ENCODE measurements at places on chromosomes 12 and 14. TPM values are rescaled to one million over a fixed set of nuclear protein-coding genes. Genes with fewer than 3 reads are reported as not detected.

GRCh38 chr14:28344381-28344780 lies 422.2 kb upstream of the FOXG1 start:
- H3K27me3 ChIP-seq = no peaks in the 10 kb centered on the region
- no peak overlapping the region for H3K4me3 ChIP-seq
- no peaks in the 10 kb centered on the region for H3K4me1 ChIP-seq

DNA sequence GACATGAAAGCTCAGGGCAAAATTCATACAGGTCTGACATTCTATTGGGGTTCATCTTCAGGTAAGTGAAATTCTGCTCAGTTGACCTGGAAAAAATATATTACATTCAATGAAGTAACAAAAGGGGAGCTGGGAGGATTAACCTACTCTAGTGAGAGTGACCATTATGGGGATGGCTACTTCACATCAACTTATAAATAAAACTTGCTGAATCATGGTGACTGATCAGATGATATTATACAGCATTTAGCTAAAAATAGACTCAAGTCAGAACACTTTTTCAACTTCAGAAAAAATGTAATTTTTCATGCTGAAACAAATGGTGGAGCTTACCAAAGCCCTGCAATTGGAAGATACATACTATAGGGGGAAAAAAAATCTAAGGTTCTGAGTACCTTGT lies 800.2 kb downstream of the FSCB start:
- no peaks in the 10 kb centered on the region for H3K27me3 ChIP-seq
- no peak overlapping the region for H3K4me3 ChIP-seq
- DNase-seq = no peak
- no peak overlapping the region for H3K27ac ChIP-seq
- H3K4me1 ChIP-seq = no peaks in the 10 kb centered on the region

LALBA gene
- not detected for total RNA-seq

DNA sequence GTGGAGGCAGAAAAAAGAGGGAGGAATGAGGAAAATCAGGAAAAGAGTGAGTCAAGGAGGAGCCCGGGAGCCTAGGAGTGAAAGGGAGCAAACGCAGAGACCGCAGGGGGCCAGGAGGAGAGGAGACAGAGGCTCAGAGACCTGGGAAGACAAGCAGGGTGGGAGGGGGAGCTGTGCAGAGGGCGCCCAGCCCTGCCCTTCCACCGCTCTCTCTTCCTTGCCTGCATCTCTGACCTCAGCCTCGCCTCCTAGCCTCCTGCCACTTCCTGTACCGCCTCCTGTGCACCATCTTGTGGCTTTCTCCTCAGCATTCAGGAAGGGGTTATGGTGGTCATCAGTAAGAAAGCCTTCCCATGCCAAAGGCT lies 1.3 kb downstream of the CLSTN3 start:
- peaks cover 9% of the 10 kb centered on the region for H3K27me3 ChIP-seq
- peak overlapping the region; percentile 68 for H3K4me3 ChIP-seq
- no peak overlapping the region for H3K27ac ChIP-seq
- DNase-seq = no peak

CELA1 gene
- total RNA-seq = not detected

- H3K4me3 ChIP-seq = no peak overlapping the region
- no peaks in the 10 kb centered on the region for H3K27me3 ChIP-seq
- H3K36me3 ChIP-seq = no peaks in the 10 kb centered on the region
- no peaks in the 10 kb centered on the region for H3K4me1 ChIP-seq
- DNase-seq = no peak
- no peak overlapping the region for H3K27ac ChIP-seq
Measured at GRCh38 chr14:82661258-82661657, 1127.6 kb upstream of the SEL1L start.

DNA sequence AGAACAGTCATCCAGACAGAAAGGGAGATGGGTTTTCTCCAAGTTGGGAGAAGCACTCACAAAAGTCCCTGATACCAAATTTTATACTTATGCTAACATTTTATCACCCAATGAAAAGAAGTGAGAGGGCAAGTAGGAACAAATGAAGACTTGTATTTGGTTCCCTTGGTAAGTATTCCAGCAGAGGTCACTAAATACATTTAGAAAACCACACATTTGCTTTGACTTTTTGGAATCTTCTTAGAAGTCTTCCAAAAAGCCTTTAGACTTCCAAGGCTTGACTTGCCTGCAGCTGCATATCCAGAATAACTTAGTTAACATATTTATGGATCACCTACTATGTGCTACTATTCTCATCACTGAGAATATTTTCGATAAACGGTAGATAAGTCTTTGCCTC lies 3.1 kb upstream of the GYS2 start:
- no peak overlapping the region for H3K27ac ChIP-seq
- DNase-seq = no peak
- no peaks in the 10 kb centered on the region for H3K4me1 ChIP-seq
- H3K4me3 ChIP-seq = no peak overlapping the region
- no peaks in the 10 kb centered on the region for H3K36me3 ChIP-seq

DNA sequence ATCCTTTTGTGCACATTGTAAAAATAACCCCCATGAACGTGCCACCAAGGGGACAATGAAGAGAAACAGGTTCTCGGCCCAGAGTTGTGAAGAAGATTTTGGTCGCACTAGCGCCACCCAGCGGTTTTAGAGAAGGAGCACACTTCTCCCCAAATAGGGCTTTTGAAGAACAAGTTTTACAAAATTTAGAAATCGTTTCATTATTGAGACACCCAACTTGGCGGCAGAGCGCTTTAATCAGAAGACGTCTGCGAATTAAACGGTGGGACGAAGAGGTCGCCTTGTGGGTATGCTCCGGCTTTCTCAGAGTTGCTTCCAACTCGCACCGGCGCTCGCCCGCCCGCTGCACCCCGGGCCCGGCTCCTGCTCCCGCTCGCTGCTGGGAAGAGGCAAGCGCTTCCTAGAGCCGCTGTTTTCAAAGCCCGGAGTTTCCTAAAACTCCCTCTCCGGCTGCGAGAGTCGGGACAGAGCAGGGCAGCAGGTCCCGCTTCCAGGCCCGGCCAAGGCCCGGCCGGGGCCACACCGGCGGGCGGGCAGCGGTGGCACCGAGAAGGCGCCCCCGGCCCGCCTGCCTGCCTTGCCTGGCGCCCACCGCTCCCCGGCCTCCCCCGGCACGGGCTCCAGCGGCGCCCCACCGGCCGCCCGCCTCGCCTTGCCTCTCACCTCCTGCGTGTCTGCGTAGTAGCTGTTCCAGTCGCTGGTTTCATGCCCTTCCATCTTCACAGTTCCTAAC lies 645 bp downstream of the FOXA1 start:
- peak; percentile 84 for DNase-seq
- no peaks in the 10 kb centered on the region for H3K36me3 ChIP-seq
- peak overlapping the region; percentile 60 for H3K4me3 ChIP-seq
- H3K4me1 ChIP-seq = peaks cover 11% of the 10 kb centered on the region

GRCh38 chr12:64733857-64734256 lies 25.3 kb downstream of the GNS start:
- no peaks in the 10 kb centered on the region for H3K27me3 ChIP-seq
- DNase-seq = no peak
- no peaks in the 10 kb centered on the region for H3K4me1 ChIP-seq

GRCh38 chr14:77457115-77457521 lies 283 bp downstream of the VIPAS39 start:
- no peaks in the 10 kb centered on the region for H3K27me3 ChIP-seq
- H3K27ac ChIP-seq = peak overlapping the region; percentile 61
- peaks cover 3% of the 10 kb centered on the region for H3K4me1 ChIP-seq
- H3K36me3 ChIP-seq = peaks cover 12% of the 10 kb centered on the region
- DNase-seq = no peak
- H3K4me3 ChIP-seq = peak overlapping the region; percentile 98

- H3K27me3 ChIP-seq = no peaks in the 10 kb centered on the region
- no peaks in the 10 kb centered on the region for H3K36me3 ChIP-seq
- peaks cover 12% of the 10 kb centered on the region for H3K4me1 ChIP-seq
Measured at GRCh38 chr12:75766263-75767160, 255.1 kb upstream of the KRR1 start.

HOXC5 gene
- not detected for total RNA-seq

OTOGL gene
- total RNA-seq = 0.31 TPM

TMEM63C gene
- 7.0 TPM for total RNA-seq

Measured in H1 (cell line).